Stimulated activated CD4-positive, alpha-beta T cell treated with anti-CD3 and anti-CD28 coated beads, Interleukin-12 subunit alpha, Interleukin-12 subunit beta, amount 100 ng/mL, for 4 hours (primary cell): ENCODE measurements at places on chromosomes 7 and 10.

DNA sequence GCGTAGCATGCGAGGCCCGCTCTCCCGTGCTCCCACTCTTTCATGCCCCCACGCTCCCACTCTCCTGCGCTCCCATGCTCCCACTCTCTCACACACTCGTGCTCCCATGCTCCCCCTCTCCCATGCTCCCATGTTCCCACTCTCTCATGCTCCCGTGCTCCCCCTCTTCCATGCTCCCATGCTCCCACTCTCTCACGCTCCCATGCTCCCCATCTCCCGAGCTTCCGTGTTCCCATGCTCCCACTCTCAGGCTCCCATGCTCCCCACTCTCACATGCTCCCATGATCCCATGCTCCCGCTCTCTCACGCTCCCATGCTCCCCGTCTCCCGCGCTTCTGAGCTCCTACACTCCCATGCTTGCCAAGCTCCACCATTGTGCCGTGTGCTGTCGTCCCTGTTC lies 84.4 kb upstream of the ANLN start:
- no peak for DNase-seq

GRCh38 chr10:32111585-32111984 lies 55.4 kb upstream of the KIF5B start:
- no peak for DNase-seq

GRCh38 chr7:42987648-42988214 lies 55.6 kb downstream of the MRPL32 start:
- no peak for DNase-seq

DNA sequence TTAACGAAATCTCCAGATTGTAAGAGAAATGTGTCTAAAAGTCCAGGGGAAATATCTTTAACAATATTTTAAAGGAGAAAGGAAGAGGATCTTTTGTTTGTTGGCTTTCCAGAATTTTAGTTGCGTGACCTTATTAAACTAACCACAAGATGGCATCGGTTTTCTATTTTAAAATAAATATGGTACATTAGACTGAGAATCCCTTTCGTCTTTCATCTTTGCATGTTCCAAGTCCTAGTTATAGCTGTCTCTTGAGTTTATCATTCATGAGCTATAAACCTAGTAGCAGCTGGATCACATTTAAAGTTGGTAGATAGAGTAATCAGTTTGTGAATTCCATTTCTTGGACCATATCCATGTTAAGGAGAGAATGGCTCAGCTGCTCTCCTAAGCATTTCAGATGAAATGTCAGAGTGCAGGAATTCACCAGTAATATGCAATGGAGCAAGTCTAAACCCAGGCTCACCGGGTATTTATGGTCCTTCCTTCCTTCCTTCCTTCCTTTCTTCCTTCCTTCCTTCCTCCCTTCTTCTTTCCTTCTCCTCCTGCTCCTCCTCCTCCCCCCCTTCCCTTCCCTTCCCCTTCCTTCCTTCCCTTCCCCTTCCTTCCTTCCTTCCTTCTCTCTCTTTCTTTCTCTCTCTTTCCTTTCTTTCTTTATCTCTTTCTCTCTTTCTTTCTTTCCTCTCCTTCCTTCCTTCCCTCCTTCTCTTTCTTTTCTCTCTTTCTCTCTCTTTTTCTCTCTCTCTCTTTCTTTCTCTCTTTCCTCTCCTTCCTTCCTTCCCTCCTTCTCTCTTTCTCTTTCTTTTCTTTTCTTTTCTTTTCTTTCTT lies 57.8 kb upstream of the RAB18 start:
- DNase-seq, result no peak

GRCh38 chr7:35336444-35336843 lies 82.5 kb upstream of the TBX20 start:
- no peak for DNase-seq

- DNase-seq, result no peak
These were observed 1124.4 kb downstream of the NXPH1 start for GRCh38 chr7:9557853-9558252.

- DNase-seq, result no peak
These were observed 2.0 kb upstream of the AASS start for GRCh38 chr7:122145937-122146645.

GRCh38 chr7:29825775-29826529 lies 19.6 kb downstream of the WIPF3 start:
- DNase-seq, result no peak

DNA sequence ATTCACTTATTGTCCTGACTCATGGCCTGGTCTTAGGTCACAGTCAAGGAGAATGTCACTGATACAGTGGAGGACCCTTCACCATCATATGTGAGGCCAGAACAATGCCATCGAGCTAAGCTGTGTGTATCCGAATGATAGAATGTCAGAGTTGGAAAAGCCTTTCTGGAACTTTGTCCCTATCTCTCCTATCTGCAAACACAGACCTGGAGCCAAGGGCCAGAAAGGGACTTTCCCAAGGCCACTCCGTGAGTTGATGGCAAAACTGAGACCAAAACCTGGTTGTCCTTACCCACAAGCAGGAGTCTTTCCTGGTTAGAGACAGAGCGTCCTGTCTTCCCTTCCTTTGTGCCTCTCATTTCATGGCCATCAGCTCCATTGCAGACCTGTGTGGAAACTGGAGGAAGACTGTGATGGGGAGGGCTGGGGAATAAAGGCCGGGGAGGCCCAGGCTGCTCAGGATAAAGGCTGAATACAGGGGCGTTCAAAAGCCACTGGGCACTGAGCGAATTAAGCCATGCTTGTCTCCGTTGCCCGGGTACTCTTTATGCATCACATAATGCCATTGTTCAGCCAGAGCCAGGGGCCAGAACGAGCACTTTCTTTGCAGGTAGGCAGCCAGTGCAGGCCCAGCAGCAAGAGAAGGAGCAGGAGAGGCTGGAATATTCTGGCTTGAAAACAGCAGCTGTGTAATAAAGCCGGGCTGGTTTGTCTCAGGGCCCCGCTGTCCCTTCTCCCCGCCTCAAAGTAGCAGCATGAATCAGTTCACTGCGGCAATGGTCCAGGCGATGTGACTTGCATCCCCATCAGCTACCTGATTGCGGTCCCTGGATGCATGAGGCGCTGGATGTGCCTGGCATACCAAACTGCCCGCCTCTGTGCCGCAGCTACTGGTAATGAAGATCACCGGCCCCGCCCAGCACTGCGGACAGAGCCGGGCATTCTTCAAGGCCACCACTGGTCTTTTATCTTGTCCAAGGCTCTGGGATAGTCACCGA lies 143.0 kb downstream of the RPS24 start:
- DNase-seq, result no peak

- no peak for DNase-seq
These were observed 251.7 kb upstream of the GNAI1 start for GRCh38 chr7:79882922-79883321.

DNA sequence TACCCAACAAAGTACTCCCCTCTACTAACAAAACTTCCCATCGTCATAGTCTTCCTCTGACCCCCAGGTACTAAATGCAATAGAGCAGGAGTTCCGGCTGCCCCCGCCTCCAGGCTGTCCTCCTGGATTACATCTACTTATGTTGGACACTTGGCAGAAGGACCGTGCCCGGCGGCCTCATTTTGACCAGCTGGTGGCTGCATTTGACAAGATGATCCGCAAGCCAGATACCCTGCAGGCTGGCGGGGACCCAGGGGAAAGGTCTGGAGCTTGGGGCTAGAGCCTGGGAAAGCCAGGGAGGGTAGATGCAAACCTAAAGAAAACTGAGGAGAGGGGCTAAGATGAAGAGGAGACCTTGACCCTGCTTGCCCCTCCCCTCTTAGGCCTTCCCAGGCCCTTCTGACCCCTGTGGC lies 15.3 kb downstream of the EPHB6 start:
- no peak for DNase-seq

DNA sequence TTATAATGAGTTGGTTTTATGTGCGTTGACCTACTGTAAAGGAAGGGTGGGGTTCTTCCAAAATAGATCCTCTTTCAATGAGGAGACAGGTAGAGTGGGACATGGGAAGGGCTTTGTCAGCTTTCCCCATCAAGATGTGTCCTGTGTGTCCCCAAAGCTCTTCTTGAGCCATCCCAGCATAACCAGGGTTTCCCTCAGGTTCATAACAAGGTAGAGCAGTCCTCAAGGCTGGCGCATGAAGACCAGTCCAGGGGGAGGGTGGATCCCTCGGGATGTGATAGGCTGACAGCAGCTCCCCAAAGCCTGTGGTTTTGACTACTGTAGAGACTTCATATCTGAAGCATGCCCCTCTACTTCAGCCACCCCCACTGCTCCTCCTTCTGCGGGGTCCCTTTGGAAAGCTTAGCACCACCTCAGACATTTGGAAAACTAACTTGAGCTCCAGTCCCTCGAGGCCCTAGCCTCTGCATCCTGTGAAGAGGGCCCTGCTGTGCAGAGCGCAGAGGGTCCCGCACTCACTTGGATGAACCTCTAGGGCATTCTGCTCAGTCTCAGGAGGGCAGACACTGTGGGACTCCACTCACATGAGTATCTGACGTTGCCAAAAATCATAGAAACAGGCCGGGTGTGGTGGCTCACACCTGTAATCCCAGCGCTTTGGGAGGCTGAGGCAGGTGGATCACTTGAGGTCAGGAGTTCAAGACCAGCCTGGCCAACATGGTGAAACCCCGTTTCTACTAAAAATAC lies 1.1 kb upstream of the GIMAP8 start:
- DNase-seq, result no peak

DNA sequence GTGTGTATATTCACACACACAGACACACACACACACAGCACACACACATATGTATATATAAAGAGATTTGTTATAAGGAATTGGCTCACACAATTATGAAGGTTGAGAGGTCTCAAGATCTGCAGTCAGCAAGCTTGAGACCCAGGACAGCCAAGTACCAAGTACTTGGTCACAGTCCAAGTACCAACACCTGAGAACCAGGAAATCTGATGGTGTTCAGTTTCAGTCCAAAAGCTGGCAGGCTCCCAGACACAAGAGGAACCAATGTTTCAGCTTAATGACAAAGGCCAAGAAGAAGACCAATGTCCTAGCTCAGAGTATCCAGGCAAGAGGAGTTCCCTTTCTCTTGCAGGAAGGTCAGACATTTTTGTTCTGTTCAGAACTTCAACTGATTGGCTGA lies 780.2 kb downstream of the MAGI2 start:
- DNase-seq, result no peak

GRCh38 chr10:91908337-91909116 lies 759 bp downstream of the FGFBP3 start:
- peak; percentile 65 for DNase-seq

DNA sequence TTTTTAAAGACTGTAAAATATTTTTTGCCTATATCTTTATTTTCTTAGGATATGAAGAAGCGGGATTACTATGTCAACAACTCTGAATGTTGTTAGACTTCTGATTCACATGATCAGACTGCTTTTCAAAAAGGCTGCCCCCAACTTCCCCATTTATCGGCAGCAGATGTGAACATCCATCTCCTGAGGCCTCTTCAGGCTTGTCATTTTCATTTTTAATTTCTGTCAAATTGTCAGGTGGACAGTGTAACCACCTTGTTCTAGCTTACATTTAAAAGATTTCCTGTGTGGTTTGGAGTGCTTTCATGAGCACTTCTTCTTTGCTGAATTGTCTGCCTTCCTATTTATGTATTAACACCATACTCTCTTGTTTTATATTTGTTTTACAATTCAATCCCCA lies 78.8 kb upstream of the GSDME start:
- no peak for DNase-seq

DNA sequence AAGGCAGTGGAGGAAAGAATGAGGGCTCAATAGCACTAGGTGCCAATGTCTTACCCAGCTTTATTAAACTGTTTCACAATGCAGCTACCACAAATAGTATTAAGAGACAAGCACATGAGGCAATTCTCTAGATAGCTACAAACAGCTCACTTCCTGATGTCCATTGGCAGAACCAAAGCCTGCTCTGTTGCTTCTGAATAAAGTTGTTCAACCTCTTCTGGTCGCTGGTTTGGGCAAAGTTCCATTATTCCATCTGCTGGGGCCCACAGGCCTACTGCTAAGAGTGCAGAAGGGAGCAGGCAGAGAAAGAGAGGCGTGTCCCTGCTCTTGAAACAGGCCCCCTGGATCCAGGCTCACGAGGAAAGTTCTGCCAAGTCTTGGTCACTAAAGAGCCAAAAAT lies 173.9 kb downstream of the ZNF438 start:
- no peak for DNase-seq

DNA sequence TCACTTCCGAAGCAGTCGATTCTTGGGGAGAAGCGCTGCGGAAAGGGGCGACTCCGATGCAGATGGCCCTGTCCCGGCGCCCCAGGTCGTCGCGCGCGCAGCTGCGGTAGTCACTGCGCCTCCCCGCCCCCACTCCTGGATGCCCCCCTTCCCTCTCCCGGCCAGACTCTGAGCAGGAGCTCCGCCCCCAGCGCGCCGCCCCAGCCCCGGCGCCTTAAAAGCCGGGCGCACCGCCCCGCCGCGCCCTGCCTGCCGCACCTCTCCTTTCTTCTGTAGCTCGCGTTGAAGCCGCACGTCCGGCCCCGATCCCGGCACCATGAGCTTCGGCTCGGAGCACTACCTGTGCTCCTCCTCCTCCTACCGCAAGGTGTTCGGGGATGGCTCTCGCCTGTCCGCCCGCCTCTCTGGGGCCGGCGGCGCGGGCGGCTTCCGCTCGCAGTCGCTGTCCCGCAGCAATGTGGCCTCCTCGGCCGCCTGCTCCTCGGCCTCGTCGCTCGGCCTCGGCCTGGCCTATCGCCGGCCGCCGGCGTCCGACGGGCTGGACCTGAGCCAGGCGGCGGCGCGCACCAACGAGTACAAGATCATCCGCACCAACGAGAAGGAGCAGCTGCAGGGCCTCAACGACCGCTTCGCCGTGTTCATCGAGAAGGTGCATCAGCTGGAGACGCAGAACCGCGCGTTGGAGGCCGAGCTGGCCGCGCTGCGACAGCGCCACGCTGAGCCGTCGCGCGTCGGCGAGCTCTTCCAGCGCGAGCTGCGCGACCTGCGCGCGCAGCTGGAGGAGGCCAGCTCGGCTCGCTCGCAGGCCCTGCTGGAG lies at the start of gene INA:
TSS of gene INA (plus strand) at position 243 of the 817 bp plus-strand sequence. CDS start at position 317, 74 bp downstream.
- DNase-seq, result peak; percentile 8

GRCh38 chr10:70759781-70760180 lies 25.4 kb downstream of the TBATA start:
- DNase-seq, result no peak

DNA sequence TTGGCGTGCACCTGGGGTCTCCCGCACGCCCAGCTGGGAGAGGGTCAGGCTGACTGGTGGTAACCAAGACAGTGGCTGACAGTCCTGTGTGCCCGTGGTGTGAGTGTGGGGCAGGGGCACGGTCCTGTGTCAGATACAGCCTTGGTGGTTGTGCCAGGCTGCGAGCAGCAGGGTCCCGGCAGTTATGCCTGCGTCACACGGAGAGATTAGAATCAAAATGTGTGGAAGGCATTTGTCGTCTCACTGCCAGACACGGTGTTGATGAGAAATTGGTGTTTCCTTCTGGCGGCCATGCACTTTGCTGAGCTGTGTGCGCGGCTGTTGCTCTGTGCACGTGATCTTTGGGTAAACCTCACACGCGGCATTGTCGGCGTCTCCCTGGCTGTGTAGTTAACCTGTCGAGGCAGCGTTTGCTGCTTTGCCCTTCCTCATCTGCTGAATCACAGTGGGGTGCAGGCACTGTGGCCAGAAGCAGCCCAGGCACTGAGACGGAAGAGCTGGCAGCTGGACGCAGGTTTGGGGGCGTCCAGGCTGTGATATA lies 87.7 kb downstream of the NKX6-2 start:
- no peak for DNase-seq

DNA sequence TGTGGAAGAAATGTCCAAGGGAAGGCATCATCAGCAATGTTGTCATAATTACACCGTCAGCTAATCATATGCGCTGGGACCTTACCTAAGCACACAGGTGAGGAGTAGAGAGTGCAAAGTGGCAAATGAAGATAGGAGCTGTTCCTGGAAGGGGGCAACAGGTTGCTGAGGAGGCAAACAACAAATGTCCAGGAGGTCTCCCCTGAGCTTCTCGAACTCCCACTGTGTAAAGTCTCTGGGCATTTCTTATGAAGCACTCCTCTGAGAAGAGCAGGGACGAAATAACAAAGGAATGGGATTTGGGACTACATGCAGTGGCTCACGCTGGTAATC lies 152.5 kb downstream of the DOCK4 start:
- DNase-seq, result no peak
